ENCODE measurements at places on chromosomes 1 and 21.

- DNase-seq: no peak
Observed at GRCh38 chr1:211343607-211344006, 17.0 kb downstream of the TRAF5 start.

DNA sequence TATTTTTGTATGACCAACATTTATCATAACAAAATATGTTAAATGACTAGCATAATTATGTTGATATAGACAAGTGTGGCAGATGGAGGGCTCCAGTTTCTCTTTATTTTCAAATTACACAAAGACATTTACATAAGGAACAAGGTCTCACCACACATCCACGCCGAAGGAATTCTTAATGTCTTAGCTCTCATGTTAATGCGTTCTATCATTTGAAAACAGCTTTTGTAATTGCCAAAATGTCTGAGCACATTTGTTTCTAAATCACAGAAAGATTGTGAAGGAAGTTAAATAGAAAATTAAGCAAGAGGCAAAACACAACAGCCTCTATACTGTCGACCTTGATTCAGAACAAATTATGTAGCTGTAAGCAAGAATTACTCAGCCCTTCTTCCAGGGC lies 223.0 kb upstream of the NR5A2 start:
- no peak for DNase-seq

DNA sequence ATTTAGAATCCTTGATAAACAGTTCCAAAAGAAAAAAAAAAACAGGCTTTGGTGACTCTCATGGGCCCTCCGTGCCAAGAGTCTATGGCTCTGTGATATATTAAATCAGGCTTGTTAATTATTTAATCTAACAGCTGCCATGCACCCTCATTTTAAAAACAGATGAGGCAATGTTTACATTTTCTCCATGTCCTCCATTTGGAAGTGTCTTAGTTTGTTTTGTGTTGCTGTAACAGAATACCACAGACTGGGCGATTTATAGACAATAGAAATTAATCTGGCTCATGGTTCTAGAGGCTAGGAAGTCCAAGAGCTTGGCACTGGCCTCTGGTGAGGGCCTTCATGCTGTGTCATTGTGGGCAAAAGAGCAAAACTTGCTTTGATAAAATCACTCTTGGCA lies 58.0 kb downstream of the B3GALT5 start:
- no peak for DNase-seq

DNA sequence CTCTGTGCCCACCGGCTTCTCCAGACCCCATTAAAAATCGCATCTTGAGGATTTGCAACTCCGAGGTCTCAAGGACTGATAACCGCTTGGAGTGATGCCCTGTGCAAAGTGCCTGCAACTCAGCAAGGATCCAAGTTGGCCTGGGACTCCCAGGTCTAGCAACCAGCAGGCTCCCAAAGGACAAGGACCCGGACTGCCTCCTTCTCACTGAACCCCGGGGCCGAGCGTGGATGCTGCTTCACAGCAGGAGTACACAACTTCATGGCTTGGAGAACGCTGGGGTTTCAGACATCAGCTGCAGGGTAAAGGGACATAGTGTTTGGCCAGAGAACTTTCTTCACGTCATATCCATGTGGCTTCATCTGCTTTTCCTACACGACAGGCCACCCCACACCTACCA lies 65.2 kb downstream of the ATP5PO start:
- no peak for DNase-seq

GRCh38 chr1:100107696-100108095 lies 25.0 kb downstream of the SASS6 start:
- DNase-seq: no peak
